CD4-positive, alpha-beta T cell treated with Interleukin-17A for 4 hours (primary cell): ENCODE measurements at places on chromosomes 12 and 14.

DNA sequence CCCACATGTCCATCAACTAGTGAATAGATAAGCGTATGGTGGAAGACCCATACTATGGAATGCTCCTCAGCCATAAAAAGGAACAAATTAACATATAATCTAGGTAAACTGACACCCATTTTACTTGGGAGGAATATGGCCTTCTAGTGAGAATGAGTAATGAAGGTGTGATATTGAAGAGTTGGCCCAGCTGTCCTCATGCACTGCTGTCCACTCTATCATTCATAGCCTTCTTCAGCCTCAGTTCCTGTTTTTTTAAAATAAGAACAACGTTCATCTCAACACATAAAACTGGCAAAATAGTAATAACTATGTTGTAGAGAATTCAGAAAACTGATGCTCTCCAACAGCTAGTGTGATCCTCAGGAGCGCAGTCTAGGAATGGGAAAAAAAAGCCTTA, 26.5 kb upstream of the OXA1L start:
- no peak for DNase-seq

DNA sequence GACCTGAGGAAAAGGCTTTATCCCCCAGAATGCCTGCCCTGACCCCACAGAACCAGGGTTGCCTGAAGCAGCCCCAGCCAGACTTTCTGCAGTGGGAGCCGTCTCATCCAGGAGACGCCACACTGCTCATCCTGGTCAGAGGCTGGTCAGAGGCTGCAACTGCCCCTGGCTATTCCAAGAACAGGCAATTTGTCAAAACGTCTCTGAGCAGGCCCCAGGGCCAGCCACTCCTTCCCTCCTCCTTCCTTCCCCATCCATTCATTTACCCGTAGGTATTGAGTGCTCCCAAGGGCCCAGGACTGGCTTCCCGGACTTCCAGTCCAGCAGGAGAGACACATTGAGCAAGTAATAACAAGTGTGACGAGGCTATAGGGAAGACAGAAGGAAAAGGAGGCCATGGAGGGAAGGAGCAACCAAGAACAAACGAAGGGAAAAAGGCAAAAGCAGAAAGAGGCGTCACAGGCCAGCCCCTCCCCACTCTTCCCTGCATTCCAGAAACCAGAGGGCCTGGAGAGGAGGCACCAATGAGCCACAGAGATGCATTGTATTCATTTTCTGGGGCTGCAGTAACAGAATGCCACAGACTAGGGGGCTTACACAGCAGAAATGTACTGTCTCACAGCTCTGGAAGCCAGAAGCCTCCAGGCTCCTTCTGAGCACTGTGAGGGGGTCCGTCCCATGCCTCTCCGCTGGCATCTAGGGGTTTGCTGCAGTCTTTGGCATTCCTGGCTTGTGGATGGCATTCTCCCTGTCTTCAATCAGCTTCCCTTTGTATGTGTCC, 21.0 kb upstream of the CD9 start:
- no peak for DNase-seq

DNA sequence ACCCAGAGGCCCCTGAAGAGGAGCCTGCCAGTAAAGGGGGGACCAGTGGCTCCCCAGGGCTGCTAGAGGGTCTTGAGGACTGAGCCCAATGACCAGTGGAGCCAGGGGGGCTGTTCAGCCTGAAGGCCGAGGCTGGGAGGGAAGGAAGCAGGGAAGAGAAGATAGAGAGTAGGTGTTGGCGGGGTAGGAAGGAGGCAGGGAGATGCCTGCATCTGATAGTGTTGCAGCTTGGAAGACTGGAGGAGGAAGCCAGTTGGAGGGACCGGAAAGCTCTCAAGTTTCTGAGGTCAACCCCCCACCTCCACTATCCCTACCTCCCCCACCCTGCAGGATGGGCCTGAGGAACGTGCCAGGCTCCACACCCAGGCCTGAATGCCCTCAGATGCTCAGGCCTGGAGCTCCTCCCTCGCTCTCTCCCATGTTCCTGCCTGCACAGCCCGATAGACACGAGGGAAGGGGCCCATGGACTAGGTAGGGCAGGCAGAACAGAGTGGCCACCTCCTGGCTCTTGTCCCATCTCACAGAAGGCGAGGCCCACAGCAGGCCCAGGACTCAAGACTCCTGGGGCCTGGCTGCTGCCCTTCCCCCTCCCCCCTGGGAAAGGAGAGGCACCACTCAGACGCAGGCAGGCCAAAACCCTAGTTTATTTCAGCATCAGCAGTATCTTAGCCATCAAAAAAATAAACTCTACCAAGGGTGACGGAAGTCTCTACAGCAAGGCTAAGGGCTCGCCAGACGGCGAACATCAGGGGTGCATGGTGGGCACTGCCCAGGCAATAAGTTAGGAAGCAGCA, 3.4 kb downstream of the CKB start:
- no peak for DNase-seq

DNA sequence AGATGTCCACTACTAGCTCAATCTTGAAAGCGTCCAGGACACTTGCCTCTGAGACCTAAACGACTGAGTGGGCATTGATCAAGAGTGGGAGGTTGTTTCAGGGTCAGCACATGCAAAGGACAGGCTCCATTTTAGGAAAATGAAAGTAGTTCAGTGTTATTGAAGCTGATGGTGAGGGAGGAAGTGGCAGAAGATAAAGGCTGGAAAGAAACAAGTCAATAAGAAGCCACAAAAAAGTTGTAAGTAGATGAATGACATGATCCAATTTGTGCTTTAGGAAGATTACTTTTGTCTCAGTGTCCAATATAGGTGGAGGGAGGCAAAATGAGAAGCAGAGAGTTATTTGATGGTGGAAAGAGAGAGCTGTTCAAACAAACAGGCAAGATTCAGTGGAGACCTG, 22.0 kb downstream of the GPR65 start:
- no peak for DNase-seq

DNA sequence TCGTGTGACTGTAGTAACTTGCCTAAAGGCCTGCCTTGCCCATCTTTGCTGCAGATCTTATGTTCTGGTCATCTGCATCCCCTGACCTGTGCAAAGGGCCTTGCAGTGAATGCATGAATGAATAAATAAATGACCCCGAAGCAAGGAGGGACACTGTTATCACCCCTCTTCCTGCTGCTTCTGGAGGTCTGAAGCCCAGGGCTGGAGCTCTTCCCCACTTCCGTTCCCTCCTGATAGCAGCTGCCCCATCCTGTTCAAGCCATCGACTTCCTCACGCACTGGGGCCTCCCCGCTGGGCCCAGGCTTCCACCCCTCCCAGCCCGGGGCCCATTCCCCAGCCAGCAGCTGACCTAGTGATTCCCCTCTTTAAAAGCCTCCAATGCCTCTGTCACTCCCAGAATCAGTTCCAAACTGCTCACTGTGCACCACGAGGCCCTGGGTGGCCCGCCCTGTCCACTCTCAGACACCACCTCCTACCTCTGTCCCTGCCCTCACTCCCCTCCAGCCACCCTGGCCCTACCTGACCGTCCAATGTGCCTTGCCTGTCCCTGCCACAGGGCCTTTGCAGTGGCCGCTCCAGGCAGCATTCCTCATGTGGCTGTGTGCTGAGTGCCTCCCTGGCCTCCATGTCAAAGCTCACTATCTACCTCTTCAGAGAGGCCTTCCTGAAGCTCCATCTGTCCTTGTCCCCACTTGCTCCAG, 78.6 kb downstream of the SCARB1 start:
- DNase-seq: no peak

GRCh38 chr12:3974883-3975282, 101.7 kb upstream of the PARP11 start:
- no peak for DNase-seq

GRCh38 chr12:120249875-120250795, 15.4 kb downstream of the PXN start:
- DNase-seq: peak; percentile 59

DNA sequence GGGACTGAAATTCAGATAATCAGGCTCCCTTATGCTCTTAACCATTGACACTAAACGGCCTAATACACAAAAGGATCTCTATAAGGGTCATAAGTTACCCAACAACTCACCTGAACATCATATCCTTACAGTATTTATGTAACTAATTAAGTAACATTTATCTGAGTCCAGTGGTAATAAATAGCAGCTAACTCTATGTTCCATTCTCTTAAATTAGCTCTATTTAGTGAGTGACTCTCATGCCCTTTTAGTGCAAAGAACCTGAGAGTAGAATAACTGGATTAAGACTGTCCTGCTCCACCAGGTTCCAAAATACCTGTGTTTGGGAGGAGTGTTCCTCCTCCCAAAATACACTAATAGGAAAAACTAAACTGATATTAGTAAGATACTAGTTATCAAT, 9.8 kb downstream of the SCAF11 start:
- no peak for DNase-seq

- DNase-seq: no peak
These were observed 212.1 kb upstream of the ABCD2 start for GRCh38 chr12:39831587-39832315.

DNA sequence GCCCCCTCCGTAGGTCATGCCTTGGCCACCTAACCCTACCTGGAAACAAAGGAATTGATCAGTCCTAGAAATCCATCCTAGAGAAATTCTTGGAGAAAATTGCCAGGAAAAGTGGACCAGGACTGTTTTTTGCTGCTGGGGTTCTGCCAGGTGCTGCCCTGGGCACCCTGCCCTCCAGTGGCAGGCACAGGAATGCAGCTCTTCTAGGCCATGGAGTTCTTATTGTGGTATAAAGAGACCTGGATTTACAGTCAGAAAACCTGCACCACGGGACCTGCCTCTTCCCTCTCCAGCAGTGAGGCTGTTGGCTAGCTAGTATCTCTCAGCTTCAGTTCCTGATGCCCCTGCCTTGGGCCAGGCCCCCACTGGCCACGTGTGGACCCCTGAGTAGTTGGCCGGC, 59.7 kb downstream of the SLC24A4 start:
- DNase-seq: no peak

DNA sequence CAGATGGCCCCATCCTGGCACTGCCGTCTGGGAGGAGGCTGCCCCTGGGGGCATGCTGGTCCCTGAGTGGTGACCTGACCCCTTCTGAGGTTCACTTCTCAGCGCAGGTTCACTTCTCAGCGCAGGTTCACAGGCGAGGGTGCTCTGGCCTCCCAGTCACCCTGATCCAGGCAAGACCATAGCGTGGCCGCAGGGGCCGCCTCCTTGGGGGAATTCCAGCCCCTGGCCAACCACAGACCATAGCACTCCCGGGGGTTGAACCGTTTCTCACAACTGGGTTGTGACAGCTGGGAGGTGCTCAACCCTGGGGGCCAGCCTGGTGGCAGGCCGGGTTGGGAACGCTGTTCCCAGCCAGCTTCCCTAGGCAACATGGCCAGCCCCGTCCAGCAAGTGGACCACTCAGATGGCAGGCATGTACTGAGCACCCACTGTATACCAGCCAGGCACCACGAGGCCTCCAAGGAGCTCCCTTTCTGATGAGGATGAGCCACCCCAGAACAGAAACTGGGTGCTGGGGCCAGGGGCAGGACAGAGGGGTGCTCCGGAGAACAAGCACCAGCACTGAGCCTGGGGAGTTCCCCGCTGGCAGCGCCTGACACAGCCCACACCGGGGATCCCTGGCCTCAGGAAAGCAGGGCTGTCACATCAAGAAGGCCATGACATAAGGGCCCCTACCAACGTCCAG, 28.3 kb upstream of the ZFP36L1 start:
- no peak for DNase-seq
